ENCODE measurements at places on chromosomes 12 and 14.

DNA sequence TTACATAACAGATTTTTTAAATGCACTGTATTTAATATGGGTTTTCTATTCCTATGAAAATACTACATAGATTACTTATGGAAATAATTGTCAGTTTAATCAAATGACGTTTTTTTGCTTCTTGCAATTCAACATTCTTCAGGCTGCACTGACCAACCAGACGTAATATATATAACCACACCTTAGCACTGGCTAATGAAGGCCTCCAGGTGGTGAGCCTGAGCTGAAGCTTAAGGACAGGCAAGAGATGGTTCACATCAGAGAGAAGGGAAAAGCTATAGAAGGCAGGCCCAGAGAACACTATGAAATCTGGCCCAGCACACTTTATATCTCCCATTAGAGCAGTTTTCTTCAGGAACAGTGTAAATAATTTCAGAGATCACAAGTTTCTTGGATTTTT lies 2.8 kb upstream of the MDGA2 start:
- no peak for DNase-seq

DNA sequence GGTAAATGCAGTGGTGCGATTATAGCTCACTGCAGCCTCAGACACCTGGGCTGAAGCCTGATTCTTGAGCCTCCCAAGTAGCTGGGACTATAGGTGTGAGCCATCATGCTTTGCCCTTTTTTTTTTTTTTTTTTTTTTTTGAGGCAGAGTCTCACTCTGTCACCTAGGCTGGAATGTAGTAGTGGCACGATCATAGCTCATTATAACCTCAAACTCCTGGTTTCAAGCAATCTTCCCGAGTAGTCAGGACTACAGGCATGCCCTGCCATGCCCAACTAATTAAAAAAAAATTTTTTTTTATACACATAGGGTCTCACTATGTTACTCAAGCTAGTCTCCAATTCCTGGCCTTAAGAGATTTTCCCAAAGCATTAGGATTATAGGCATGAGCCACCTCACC lies 6.9 kb downstream of the ATP2A2 start:
- DNase-seq: no peak

DNA sequence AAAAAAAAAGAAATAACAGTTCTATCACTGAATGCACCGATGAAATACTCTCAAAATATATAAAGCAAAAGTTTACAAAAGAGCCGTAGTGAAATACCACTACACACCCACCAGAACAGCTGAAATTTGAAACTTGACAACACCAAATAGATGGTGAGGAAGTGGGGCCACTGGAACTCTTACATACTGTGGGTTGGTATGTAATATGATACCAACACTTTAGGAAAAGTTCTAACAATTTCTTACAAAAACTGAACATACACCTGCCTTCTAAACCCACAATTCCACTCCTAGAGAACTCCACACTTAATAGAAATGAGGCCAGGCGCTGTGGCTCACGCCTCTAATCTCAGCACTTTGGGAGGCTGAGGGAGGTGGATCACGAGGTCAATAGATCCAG lies 14.1 kb downstream of the EIF5 start:
- DNase-seq: no peak

GRCh38 chr12:94649349-94650142 lies 811 bp downstream of the TMCC3 start:
- DNase-seq: peak; percentile 41

- no peak for DNase-seq
These were observed 26.1 kb downstream of the TPCN1 start for GRCh38 chr12:113247123-113248050.

DNA sequence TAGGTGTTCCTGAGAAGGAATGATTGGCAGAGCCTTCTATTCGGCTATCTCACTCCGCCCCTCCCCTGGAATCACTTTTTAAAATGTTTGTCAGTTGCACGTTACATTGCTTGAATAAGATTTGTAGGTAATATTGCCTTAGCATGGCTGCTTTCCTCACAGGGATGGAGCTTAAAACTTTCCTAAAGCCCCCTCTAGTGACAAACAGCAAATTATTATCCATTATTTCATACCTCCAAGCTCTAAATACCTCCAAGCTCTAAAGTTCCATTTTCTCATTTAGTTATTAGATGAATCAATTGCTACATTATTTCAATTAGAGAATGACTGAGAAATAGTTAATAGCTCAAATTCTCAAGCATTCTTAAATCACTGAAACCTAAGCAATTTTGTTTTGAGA lies 5.1 kb upstream of the SPATA7 start:
- no peak for DNase-seq

DNA sequence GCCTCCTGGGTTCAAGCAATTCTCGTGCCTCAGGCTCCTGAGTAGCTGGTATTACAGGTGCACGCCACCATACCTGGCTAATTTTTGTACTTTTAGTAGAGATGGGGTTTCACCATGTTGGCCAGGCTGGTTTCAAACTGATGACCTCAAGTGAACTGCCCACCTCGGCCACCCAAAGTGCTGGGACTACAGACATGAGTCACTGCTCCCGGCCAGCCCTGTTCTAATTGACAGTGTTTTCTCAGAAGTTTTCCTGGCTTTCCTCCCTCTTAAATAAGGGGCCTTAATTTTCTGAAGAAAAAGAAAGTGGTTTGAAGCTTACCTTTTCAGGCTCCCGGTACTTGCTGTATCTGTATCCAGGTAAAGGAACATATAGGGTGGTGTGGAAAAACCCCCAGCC lies 1.7 kb downstream of the HAL start:
- no peak for DNase-seq

- DNase-seq: no peak
These were observed 2.6 kb upstream of the HAL start for GRCh38 chr12:95998611-95999286.

GRCh38 chr12:6550294-6551062 lies 5.4 kb downstream of the IFFO1 start:
- DNase-seq: no peak

GRCh38 chr14:61050417-61050816 lies 69.4 kb downstream of the SLC38A6 start:
- DNase-seq: no peak

- no peak for DNase-seq
These were observed 218.6 kb downstream of the KIF26A start for GRCh38 chr14:104356738-104357688.

DNA sequence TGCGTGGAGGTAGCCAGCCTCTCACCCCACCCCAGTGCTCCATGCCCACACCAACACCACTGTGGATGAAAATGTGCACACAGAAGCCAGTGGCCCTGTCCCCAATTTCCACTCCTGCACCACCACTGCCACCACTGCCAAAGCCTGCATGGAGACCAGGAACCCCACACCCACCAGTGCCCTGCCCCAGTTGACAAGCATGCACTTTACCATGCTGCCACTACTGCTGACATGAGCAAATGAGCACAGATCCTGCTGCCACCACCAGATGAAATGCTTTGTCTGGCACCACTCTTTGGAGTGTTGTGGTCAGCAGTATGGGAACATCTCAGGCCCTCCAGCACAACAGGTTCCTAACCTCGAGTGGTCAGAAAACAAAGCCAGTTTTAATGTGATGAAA lies 104.1 kb downstream of the ATXN7L3B start:
- DNase-seq: no peak

DNA sequence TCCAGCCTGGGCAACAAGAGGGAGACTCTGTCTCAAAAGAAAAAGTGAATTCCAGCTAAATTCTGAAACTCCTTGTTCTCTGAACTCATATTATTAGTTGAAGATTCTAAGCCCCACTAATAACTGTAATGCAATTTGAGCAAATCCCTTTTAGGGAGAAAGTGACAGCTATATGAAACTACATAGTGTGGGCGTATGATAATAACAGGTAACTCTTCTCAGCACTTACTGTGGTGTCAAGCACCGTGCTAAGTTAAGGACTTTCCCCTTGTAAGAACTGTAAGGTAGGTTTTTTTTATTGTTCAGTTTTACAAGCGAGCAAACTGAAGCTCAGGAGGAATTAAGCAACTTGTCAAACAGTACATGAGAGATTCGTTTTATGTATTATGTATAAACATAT lies 5.4 kb downstream of the ANKRD13A start:
- DNase-seq: no peak

DNA sequence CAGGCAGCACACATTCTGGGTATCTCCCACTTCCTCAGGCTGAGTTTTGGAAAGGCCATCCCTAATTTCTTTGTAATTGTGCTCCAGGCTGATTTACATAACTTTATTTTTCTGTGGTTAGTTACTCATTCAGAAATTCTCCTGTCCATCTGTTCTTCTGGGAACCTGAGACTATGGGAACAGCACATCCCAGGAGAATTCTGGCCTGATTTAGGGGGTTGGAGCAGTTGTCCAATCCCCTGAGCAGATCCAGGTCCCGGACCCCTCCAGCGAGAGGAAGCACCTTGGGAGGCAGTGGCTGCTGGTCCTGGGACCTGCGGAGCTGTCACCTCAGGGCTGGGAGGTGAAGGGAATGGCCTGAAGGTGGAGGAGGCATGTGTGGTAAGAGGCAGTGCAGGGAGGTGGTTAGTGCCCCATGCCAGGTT lies 40.4 kb downstream of the TSPAN9 start:
- DNase-seq: no peak

DNA sequence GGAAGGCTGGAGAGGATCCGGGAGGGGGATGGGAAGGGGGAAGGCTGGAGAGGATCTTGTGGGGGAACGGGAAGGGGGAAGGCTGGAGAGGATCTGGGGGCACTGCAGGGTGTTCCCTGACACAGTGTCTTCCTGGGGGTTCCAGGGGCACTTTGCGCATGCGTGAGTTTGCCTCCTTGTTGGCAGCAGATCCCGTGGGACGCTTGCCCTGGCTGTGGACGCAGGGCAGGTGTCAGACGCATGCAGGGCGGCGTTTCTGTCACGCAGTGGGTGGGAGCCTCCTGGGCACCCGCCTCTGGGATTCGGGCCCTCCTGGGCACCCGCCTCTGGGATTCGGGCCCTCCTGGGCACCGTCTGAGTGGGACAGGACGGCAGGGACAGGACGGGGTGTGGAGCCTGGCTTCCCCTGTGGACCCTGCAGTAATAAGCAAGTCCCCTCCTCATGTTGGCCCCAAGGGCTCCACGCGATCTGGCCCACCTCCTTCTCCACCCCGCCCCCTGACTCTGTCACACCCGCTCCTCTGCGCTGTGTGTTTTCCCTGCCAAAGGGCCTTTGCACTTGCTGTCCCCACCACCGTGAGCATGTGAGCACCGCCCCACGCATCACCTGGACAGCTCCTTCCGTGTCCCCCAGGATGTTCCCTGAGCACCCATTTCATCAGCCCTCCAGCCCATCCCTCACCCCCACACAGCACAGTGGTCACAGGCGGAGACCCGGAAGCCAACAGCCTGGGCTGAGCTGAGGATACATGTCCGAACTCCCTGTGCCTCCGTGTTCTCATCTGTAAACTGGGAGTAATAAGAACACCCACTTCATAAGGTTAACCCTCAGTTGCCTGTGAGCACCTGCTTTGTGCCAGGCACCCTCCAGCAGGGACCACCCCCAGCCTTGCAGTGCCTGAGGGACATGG lies 4.4 kb downstream of the MMP17 start:
- no peak for DNase-seq

DNA sequence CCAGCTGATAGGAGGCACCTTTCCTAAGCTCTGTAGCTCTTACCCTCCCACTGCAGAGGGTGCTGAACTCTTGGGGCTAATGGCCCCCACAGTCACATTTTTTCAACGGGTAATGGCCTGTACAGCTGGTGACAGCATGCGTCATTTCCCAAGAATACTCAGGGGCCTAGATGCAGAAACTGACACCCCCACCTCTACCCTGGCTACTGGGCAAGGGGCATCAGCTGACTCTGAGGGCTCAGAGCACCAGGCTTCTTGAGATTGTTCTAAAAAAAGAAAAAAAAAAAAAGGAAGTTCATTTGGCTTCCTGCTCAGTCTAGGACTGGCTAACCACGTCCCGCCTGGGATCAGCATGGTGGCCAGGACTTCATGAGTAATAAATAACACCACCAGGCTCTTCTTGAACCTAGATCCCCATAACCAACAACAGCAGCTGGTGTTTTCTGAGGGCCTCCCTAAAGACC lies 35.2 kb downstream of the ZFP36L1 start:
- no peak for DNase-seq

All from neural crest cell (in vitro differentiated cells).